ENCODE measurements at places on chromosomes 3 and 15. TPM values are rescaled to one million over a fixed set of nuclear protein-coding genes. Genes with fewer than 3 reads are reported as not detected.
A peak's percentile ranks its signal among the peaks of the same experiment; 100 is the strongest.

DNA sequence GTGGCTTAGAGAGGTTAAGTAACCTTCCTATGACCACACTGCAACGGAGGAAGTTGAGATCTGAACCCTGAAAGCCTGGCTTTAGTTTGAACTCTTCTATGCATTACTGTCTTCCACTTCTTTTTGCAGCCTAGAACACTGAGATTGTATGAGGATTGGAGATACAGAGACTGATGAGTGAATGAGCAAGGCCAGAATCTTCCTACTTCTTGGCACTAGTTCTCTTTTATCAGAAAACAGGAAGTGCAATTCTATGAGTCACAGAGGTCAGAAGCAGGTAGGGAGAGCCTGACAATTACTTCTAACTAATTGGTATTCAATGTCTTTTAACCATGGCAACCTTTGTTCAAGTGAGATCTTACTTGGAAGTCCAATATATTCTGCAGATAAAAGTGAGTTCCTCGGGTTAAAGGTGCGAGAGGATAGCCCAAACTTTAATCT lies 219.0 kb downstream of the SHQ1 start:
- no peak for DNase-seq

GRCh38 chr15:25701721-25702465 lies 161.2 kb downstream of the ATP10A start:
- no peak for DNase-seq

The SLC38A3 gene
- not detected for total RNA-seq

The GOLGA6L10 gene
- total RNA-seq: under 0.01 TPM

- DNase-seq: no peak
Observed at GRCh38 chr3:156862338-156862737, 36.2 kb downstream of the LEKR1 start.

- peak; percentile 76 for DNase-seq
Observed at GRCh38 chr15:64905119-64905831, 6.4 kb upstream of the ANKDD1A start.

DNA sequence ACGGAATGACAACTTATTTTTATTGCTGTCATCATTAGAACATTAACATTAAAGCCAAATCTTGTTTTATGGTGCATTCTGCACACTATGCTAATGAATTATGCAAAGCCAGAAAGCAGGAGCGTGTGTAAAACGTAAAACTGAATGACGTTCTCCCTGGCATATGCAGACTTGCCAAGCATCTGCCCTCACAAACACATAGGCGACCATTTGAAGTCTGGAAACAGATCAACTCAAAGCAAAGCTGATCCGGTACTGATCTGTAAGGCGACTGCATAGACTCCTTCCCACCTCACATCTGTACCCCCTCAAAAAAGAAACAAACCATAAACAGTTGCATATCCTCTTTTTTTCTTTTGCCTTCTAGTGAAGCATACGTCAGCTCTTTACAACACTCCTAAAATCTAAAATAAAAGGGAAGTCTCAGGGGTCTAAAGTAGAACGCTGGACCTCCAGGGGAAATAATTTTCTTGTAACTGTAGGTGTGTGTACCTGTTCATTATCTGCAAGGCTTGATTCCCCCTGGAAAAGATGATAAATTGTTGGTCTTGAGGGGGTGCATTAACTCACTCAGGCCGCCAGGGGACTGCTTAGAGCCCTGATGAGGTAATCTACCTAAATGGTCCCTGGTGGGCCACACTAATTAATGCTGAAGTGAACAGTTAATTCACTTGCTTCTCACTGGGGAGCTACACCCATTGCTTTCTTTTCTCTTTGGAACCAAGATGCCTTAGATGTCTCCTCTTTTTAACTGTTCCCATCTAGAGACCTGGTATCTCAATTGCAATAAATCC lies 231.4 kb downstream of the CDIN1 start:
- no peak for DNase-seq

DNA sequence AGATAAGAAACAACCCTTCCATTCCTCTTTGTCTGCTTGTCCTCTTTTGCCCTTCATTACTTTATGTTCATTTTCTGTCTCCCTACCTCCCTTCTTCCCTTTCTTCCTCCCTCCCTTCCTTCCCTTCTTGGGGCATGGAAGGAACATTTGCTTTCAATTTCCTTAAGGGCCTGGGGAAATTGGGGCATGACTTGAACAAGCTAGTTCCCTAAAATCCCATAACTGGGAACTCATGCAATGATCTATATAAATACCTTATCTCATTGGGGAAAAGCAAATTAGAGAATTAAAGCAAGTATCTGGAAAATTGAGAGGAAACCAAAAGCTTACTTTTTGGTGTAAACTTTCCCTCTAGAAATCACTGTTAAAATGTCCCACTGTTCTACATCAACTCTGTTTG lies 35.7 kb downstream of the BOC start:
- DNase-seq: no peak

DNA sequence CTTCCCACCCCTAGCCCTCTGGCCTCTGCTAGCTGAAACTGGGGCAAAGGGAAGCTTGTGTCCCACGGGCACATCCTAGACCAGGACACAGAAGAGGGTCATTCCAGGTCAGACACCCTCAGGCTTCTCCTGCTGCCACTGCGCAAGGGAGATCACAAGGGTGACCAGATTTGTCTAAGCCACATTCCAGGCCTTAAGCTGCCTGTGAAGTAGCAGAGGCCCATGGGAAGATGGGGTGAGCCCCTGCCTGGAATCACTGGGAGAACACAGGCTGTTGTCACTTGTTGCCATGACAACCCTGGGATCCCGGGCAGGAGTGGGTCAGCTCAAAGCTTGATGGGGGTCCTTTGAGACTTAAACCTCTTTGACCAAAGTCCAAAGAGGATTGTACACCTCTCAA lies 10.8 kb downstream of the STRA6 start:
- no peak for DNase-seq

DNA sequence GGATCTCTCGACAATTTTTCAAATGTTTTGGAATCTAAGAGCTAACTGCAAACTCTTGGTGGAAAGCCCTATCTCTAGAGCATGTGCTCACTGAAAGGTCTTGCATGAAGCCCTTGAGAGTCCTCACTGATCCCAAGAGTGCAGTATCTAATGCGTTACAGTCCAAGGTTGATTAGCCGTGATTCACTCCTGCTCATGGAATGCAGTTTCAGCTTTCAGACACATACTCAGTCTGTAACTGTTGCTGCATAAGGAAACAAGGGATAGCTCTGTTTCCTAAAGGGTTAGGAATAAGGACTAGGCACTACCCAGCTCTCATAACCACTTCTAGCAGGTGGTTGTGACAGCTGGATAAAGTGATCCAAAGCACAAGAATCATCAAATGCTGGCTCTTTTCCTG lies 687.4 kb upstream of the CFAP20DC start:
- no peak for DNase-seq

The GATA2 gene
- total RNA-seq: 30.9 TPM

DNA sequence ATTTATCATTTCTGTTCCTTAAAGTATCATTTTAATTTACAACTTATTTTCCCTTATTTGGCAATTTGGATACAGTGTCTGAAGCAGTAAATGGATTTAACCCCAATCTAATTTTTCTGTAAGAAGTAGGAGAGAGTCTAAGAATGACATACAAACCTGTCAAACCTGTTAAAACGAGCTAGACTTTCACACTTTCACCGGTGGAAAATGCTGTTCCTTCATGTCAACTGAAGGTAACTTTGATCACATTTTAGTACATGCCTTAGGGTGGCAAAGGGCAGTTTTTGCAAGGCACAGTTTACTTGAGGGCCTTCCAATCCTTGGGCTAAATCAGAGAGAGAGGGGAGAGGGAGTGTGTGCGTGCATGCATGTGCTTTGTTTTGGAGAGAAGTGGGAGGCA lies 221.4 kb downstream of the THSD4 start:
- DNase-seq: no peak

DNA sequence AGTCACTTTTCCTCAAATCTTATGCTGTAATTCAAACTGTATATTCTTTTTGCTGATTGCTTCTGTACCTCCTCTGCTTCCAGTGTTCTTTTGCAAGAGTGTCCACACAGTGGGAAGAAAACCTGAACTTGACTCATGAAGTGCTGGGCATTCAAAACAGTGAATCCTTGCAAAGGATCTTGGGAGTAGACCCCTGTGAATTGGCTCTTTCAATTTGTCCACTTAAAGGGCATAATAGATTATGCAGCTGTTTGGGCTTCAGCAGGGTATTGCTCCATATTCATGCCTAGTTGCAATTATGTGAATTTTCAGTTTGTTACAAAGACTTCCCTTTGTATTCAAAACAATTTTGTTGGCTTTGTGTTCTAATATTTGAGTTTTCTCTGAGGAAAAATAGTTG lies 11.4 kb downstream of the ZFAND6 start:
- no peak for DNase-seq

The DOCK3 gene
- total RNA-seq: under 0.01 TPM

- DNase-seq: no peak
Observed at GRCh38 chr3:30002797-30003196, 603.6 kb upstream of the TGFBR2 start.

GRCh38 chr3:108552267-108553159 lies 36.7 kb downstream of the CIP2A start:
- DNase-seq: no peak

The TRPM1 gene
- total RNA-seq: not detected

DNA sequence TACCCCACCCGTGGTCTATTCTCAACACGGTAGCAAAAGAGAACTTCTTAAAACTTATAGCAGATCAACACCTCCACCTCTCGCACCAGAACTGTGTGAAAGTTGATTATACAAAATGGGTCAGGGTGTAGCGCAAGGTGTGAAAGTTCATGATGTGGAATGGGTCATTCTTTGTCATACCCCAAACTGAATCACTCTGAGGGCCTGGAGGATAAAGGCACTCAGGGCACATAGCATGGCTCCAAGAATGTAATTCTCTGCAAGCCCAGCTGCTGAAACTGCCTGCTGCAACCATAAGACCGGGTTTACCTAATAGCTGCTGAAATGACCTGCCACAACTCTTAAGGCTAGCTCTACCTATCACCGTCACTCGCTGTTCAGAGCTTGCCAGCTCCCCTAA lies 70.0 kb downstream of the FOXP1 start:
- no peak for DNase-seq

DNA sequence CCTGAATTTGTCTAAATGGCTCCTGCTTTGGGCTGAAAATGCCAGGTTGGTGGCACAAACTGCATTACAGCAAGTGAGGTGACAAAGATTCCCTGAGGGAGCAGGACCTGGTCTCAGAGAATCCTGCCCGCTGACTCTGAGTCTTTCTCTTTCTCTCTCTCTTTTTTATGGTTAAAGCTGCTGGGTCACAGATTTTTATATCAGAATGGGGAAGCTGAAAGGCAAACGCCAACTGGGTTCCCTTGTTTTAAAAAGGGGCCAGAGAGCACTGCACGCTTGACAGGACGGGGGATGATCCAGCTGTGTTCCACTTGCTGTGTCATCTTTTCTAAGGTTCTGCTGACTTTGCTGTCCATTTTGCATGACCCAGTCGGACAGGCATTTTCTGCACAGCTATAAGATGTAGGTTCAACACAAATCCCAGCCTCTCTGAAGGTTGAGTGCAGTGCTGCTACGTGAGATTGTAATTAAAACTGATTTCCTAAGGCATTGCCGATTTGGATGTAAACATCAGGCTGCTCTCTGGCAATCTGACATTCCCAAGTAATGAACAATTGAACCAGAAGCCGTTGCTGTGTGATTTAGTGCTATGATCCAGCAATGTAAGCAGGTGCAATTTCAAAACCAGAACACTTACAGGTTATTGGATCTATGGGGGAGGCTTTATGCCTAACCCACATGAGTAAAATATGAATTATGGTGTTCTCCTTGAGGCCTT lies 25.8 kb downstream of the ARHGEF3 start:
- no peak for DNase-seq

GRCh38 chr15:54150255-54150654 lies 172.0 kb downstream of the UNC13C start:
- DNase-seq: no peak

DNA sequence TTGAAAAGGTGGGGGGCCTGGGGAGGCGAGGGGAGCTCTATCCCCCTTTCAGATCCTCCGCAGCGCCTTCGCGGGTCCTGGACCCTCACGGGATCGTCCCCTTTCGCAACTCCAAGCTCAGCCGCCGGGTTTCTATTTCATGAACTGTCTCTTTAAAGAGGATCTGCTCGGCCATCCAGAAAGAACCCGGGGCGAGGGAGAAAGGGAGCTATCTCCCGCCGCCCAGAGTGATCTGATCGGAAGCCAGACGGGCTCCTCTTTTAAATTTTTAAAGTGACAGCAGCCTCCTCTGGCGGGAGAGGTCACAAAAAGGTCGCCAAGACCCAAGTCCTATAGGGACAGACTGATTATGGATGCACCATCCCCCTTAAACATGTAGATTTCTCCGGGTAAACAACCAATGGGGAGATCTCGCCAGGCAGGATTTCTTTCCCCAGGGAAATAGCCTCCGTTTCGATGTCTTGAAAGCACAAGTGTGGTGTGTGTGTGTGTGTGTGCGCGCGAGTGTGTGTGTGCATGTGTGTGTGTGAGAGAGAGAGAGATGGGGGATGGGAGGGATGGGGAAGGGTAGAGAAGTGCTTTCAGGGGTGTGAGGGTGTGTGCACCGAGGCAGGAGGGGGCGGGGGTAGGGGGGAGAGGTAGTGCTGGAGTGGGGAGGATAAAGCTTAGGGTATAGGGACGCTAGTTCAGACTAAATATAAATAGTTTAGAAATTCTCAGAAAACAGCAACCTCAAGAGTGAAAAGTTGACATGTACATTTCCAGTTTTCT lies 516.1 kb downstream of the MECOM start:
- no peak for DNase-seq

GRCh38 chr3:186643493-186643892 lies 3.3 kb downstream of the FETUB start:
- no peak for DNase-seq

The LRRC31 gene
- total RNA-seq: not detected

DNA sequence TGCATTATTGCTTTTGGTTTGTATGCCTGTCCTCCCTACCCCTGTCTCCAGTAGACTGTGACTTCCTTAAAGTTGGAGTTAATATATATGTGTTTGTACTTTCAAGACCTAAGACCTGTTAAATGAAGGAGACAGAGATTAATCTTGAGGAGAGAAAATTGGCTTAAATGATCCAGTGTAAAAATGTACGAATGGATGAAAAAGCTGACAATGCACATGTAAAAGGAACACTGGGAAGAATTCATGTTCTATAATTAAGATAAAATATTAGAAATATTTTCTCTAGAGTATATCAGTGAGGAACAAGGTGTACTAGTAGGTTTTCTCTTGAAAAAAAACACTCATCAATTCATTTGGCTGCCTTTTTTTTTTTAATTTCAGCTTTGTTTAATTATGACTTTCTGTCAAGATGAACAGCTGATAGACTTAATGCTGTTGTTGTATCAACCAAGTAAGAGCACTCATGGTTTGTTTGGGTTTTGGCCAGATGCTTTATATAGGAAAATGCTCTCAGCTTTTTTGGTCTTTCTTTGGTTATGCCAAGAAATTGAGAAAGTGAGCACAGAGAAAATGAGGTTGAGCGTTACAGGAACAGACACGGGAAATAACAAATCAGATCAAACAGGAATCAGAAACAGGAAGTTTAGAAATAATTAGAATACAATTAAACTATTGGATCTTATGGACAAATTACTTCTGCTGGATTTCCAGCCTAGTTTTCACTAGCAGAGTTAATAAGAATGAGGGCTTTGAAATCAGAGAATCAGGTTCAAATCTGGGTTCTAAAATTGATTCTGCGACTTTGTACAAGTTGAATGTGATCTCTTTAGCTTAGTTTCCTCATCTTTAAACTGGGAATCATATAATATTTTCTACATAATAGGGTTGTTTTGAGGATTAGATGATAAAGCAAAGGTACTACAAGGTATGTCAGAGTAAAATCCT lies 38.3 kb upstream of the AADAC start:
- no peak for DNase-seq
